Fibroblast of the conjunctiva (primary cell): ENCODE measurements at places on chromosomes 5 and 9.

DNA sequence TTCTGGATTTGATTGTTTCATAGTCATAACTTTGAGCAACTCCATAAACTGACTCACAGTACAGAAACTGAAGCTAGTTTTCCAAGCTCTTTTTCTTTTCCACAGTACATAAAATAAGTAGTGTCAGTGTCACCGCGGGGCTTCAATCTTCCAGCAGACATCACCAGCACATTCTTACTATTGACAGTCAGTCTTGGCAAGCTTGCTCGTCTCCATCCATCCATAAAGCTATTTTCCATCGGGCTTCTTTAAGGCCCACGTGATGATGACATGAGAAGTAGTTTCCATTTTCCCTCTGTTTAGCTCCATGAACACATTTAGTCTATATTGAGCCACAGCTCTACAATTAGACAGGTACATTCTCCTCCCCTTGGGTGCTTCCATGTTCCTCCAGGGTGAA, 443.4 kb downstream of the KDM4C start:
- DNase-seq, result no peak

DNA sequence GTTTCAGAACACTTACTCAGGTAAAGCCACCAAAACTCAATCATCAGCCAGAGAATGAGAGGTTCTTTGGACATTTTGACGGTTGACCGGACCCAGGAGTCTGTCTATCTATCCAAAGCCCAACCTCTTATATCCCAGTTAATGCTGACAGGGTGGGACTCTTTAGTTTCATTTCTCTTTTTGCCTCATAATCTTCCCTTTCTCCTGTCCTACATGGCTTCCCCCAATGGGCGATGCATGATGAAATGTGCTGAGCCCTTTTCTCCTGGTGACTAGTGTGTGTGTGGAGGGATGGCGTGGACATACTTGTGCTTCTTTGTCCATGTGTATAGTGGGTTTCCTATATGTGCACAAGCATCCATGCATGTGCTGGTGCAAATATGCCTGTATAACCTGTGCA, at the start of gene TIMD4:
TSS of gene TIMD4 (minus strand) at position 102 of the 400 bp plus-strand sequence. CDS start at position 74, 28 bp downstream.
- no peak for DNase-seq

- no peak for DNase-seq
Measured at GRCh38 chr9:16139774-16140173, 586.9 kb downstream of the CCDC171 start.

- DNase-seq, result no peak
Measured at GRCh38 chr9:131976157-131977108, 103.2 kb downstream of the MED27 start.

DNA sequence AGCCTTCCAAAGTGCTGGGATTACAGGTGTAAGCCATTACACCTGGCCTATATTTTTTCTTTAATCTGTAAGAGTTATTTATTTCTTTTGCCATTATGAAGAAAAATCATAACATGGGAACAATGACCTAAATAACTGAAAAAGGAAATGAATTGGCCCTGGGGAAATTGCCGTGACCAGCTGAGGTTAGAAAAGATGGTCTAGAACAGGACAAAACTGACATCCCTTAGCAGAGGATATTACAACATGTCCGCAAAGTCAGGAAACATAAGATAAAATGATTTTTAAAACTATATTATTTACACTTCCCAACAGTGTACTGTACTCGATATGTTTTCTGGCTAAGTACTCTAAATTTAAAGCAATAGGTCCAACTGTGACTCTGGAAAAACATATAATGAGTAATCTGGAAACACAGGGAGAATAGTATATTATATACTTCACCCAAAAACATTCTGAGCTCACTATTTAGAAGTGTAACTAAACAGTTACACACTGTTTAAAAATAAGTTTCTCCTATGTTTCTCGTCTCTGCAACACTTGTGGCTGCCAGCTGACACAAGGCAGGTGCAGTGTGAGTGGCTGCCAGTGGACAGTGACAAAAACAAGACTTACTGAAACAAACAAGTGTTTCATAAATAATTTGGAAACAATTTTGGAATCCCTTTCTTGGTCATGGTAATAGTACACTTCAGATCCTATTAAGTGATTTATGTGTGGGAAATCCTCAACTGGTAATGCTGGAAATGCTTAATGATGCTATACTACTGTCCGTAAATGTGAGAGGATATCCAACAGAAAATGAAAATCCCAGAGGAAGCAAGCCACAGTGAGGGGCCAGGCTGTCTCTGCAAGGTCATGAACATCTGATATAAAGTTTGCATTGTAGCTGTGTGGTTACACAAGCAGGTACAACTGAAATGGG, 69.1 kb downstream of the C9orf85 start:
- DNase-seq, result no peak

DNA sequence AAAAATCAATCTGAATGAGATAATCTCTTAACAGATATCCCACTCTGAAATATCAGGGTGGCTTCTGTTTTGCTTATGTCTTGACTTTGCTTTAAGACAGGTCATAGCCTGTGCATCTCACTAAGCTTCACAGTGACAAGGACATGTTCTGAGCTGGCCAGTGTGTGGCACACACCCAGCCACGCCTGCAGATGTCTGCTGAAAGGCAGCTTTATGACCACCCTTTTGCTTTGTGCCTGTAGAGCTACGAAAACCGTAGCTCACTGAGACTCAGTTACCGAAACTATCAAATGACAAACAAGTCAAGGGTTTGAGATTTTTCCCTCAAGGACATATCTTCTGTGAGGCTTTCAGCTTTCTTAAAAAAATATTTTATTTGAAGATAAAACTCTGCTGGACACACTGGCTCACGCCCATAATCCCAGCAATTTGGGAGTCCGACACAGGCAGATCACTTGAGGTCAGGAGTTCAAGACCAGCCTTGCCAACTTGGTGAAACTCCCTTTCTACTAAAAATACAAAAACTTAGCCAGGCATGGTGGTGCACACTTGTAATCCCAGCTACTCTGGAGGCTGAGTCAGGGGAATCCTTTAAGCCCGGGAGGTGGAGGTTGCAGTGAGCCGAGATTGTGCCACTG, 233.2 kb downstream of the SPATA31A1 start:
- no peak for DNase-seq

GRCh38 chr9:131774636-131775035, 34.8 kb upstream of the RAPGEF1 start:
- DNase-seq, result no peak

DNA sequence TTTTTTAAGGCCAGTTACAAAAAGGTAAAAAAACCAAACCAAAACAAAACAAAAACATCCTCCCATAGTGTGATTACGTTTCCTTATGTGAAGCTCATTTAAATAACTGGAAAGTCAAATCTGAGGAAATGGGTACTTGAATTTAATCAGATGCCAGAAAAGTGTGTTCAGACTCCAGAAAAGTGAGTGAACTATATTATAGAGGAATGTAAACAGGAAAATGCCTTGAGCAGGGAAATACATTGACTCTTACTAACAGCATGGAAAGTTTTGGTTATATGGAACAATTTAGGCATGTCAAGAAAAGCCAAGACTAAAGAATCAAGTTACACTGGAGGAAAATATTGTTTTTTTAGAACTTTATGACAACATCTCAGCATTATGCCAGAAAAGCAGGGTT, 37.8 kb upstream of the RNF20 start:
- DNase-seq, result peak; percentile 31
